ENCODE measurements at places on chromosomes 16 and 17.

DNA sequence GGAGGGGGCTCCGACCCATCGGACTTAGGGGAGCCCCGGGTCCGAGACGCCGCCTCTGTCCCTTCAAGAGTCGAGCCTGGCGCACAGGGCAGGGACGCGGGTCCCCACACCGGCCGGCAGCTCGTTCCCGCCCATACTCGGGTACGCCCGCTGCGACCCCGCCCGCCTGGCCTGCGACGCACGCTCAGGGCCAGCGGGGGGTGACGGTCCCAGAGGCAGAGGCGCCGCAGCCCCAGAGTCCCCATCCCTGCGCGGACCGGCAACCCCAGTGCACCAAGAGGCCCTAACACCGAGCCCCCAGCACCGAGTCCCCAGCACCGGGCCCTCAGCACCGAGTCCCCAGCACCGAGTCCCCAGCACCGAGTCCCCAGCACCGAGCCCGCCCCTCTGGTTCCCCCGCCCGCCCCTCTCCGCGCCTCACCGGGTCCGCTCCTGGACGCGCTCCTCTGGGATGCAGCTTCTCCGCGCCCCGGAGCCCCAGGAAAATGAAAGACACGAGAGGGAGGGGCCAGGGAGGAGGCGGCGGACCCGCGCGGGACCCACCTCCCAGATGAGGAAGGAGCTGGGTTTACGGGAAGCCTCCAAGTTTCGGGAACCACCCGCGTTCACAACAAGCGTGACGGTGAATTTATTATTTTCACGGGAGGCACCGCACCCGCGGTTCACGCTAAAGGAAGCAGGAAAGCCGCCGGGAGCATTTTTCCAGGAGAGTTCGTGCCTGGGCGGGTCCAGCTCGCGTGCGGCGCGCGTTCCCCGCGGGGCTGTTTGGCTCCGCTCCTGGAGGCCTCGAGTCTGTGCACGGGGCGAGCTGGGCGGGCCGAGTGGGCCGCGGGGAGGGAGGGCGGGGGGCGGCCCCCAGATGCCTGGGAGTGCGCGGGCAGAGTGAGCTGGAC lies at the start of gene SECTM1:
TSS of gene SECTM1 (minus strand) at position 488 of the 893 bp plus-strand sequence. CDS start 6,526 bp downstream, outside the sequence.
- no peak for DNase-seq

GRCh38 chr16:67053767-67054334 lies 24.9 kb downstream of the CBFB start:
- DNase-seq, result no peak

GRCh38 chr17:72004011-72004427 lies 116.8 kb upstream of the SOX9 start:
- no peak for DNase-seq

GRCh38 chr16:4019371-4019791 lies 96.9 kb downstream of the ADCY9 start:
- no peak for DNase-seq

- no peak for DNase-seq
These were observed 22.5 kb upstream of the RASL10B start for GRCh38 chr17:35708951-35709350.

DNA sequence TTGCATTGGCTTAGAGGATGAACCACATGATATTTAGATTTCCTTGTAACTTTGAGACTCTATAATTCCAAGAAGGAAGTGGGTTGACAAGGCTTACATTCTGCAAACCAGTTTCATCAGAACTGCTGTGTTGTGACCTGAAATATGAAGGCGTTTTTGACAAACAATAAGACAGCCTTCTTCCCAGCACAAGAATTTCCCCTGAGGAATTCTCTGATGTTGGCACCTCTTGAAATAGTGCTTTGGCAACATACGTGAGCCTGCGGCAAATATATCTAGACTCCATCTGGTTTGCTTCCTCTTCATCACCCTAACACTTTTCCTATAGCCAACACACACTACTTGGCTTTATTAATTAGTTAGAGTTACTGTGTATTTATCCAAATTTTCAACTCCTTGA lies 585.5 kb upstream of the SOX9 start:
- DNase-seq, result no peak

- no peak for DNase-seq
These were observed 305.2 kb downstream of the CDH8 start for GRCh38 chr16:61730997-61731396.

GRCh38 chr17:49825645-49826044 lies 22.2 kb downstream of the TAC4 start:
- no peak for DNase-seq

- DNase-seq, result no peak
These were observed 10.6 kb downstream of the POLR3E start for GRCh38 chr16:22307838-22308237.

- peak; percentile 79 for DNase-seq
These were observed 7.4 kb upstream of the ABR start for GRCh38 chr17:1186923-1187771.

GRCh38 chr17:6393351-6393952 lies 41.5 kb downstream of the AIPL1 start:
- DNase-seq, result no peak

DNA sequence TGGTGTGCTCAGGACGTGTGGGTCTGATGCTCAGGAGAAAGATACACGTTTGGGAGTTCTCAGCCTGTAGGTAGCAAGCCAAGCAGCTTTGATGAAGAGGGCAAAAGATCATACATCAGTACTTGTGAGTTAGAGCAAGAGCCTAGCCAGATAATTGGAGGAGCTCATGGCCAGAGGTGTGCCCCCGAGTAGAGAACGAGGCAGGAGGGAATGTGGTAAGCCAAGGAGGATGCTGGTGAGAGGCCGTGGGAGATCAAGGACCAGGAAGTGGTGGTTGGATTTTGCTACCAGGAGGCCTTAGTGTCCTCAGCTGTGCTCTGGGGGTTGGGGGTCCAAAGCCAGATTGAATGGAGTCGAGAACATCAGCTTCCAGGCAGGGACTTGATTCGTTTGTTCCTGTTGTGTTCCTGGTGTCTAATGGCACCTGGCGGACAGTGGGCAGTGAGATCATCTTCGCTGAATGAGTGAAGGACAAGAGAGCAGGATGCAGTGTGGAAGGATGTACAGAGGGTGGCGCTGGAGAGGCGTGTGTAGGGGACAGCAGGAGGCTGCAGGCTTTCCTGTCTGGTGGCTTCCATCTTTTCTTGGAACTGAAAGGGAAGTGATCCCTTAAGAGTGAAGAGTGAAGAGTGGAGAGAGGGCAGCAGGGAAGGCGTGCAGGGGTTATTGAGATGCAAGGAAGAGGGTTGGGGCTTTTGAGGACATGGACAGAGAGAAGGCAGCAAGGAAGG lies 11.6 kb downstream of the FBXL19 start:
- DNase-seq, result no peak

DNA sequence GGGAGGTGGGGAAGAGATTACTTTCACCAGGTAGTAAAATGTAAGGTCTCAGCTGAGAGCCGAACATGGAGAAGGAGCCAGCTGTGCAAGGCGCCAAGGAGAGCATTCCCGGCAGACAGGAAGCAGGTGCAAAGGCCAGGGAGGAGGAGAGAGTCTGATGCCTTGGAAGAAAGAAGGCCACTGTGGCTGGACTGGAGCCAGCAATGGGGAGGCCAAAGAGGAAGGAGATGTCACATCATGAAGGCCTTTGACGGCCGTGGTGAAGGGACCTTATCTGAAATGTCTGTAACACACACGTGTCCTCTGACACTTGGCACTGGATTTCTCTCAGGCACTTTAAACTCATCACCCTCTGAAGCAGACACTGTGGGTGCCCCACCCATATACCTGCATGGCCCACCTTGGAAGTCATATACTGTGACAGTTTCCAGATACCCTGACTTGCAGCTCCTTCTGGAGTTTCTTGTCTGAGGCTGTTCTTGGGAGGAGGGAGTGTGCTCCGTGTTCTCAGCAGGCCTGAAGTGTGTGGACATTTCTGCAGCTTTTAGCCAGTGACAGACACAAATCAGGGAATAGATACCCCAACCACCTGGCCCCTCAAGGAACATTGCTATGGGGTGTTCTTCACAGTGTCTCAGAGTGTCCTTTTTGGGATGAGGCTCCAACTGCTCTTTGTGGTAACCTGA lies 1.9 kb upstream of the SLC5A2 start:
- no peak for DNase-seq

- DNase-seq, result peak; percentile 22
These were observed 8.5 kb downstream of the PRMT7 start for GRCh38 chr16:68319185-68319908.

DNA sequence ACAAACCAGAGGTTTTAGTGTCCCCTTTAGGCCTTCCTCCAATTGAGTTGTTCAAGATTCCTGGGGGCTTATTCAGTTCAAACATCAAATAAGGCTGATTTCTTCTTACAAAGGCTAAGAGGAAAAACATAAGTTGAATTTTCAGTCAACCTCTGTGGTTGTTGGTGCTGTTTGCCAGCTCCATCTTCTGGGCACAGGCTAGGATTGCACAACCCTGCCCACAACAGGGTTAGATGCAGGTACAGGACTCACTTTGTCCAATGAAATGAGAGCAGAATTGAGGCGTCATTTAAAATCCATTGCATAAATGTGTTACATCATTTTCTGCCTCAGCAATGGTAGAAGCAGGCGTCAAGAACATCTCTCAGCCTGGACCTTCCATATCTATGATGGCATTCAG lies 173.3 kb downstream of the PMP22 start:
- no peak for DNase-seq

DNA sequence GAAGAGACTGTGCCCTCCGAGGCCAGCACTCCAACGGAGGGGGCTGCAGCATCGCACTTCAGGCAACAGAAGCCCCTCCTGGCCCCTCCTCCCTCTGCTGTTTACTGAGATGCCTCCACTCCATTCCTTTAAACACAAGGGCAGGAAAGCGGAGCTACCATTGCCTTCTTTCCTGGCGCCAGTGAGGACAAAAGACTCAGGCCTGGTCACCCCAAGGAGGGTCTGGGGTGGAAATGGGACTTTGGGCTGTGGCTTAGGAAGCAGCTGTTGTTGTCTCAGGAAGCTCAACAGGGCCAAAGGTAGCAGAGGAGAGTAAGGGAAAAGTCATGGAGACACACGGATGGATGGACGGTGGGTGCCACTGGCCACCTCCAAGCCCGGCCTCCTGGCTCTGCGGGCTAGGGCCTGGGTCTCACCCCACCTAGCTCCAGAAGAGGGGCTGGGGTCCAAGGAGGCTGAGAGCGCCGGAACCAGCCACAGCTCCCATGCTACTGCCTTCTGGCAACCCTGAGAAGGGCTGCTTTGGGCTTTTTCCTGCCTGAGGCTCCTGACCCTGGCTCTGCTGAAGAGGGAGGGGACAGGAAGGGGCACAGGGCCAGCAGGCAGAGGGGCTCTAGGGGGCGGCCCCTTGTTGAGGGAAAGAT lies 11.1 kb downstream of the CD300LG start:
- no peak for DNase-seq

DNA sequence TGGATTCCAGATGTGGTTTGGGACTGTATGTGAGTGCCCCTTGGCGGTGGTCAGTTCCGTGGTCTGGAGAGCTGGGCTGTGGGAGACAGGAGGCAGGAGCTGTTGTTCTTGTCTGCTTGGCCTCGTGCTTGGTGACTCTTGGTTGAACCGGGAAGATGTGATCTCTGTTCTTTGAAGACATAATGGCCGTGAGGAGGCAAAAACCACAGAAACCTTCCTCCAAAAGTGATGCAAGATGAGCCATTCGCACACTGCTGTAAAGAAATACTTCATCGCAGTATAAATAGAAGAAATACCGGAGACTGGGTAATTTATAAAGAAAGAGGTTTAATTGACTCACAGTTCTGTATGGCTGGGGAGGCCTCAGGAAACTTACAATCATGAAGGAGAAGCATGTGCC lies 128.8 kb downstream of the RAP1GAP2 start:
- no peak for DNase-seq

DNA sequence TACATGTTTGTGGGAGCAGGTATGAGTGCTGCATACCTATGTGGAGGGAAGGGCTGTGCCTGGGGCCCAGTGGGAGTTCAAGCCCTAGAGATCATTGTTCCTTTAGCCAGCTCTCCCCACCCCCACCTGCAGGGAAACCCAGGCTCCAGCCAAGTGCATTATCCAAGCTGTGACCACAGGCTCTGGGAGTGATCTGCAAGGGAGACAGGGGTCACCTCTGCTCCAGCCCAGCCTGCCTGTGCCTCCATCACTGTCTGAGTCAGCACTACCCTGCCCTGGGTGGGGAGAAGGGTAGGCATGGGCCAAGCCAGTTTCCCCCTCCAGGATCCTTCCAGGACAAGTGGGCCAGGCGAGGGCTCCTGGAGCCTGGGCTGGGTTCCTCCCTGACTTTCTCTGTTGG lies 32.1 kb upstream of the SBK1 start:
- DNase-seq, result no peak

- DNase-seq, result no peak
These were observed 65.4 kb downstream of the MAF start for GRCh38 chr16:79535130-79535529.

GRCh38 chr17:2390199-2390836 lies 10.5 kb downstream of the MNT start:
- no peak for DNase-seq

- DNase-seq, result no peak
These were observed 151.3 kb downstream of the C16orf95 start for GRCh38 chr16:87165885-87166284.

DNA sequence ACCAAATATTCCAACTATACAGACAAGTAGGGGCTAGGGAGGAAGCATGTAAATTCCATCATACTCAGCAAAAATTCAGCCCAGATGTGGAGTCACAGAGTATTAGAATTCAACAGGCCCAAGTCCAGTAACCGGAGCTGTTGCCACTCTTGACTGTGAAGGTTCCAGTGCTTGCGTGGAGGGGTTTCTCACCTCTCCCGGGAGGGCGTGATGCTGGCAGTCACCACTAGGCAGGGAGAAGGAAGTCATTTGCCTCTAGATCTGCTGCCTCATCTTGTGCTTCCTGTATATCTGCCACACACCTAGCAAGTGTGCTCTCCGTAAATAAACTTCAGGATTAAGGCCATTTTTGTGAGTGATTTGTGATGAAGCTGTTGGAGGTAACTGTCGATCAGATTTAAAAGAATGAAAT lies 1.0 kb upstream of the CKLF start:
- peak; percentile 53 for DNase-seq

DNA sequence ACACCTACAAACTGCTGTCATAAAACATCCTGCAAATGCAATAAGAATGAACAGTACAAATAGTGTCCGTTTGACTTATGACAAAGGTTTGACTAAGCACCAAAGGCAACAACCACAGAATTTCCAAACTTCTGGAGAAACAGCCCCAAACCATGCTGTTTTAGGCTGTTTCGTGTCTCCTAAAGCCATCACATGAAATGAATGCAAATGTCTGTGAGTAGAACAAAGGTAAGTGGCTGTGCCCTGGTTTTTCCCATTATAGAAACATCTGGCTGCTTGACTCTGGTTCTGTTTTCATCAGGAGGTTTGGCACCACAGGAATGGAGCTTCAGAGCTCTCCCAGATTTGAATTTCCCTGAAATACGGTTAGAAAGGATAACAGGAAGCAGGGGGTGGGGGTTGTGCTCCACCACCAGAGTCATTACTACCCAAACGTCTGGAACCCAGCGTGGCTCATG lies 4.6 kb upstream of the EMP2 start:
- no peak for DNase-seq

- no peak for DNase-seq
These were observed 43.1 kb downstream of the CNOT1 start for GRCh38 chr16:58586340-58587030.
